ENCODE measurements at places on chromosomes 12 and 14.

DNA sequence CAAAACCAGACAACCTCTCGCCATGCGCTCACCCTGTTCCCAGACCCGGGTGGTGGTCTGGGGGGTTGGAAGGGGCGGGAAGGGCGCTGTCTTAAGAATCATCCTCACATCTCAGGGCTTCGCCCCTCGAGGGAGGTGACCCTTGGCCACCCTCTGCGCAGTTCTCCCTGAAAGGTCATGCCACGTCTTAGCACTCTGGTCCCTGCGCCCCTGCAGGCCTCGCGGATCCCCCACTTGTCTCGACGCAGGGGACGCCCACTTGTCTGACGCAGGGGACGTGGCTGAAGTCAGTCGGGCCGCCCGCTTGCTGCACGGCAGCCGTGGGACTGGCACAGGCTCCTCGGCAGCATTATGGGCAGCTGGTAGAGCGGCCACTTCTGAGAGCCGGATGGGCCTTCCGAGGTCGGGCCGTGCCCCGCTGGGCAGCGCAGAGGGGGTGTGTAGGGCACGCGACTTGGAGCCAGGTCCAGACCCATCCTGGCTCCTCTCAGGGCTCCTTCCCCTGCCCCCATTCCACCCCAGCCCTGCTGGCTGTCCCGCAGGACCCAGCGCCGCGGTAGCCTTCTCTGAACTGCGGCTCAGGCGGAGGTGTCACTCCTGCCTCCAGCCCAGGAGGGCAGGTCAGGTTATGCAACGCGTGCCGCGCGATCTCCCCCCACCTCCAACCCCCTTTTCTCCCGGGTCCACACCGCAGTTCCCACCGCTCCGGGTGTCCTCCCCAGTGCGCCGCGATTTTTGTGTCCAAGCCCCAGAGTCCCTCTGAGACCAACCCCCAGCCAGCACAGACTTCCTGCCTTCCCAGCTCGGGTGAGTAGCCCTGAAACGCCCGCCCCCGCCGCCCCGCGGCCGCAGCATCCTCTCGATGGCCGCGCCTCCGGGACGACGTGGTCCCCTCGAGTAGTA is 40.9 kb upstream of the CAPRIN2 start:
- peak; percentile 26 for DNase-seq

GRCh38 chr12:674272-674781 is 11.1 kb upstream of the NINJ2 start:
- DNase-seq = no peak

DNA sequence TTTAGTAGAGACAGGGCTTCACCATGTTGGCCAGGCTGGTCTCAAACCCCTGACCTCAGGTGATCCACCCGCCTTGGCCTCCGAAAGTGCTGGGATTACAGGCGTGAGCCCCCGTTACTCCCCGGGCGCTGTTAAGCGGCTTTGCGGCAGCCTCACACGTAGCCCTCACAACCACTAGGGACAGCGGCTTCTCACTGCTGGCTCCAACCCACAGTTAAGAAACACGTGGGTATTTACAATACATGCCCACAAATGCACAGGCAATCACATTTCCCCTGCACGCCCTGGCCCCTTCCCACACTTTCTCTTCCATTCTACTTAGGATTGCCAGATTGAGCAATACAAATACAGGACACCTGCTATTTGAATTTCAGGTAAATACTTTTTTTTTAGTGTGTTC is 37.0 kb upstream of the EIF5 start:
- DNase-seq = no peak

DNA sequence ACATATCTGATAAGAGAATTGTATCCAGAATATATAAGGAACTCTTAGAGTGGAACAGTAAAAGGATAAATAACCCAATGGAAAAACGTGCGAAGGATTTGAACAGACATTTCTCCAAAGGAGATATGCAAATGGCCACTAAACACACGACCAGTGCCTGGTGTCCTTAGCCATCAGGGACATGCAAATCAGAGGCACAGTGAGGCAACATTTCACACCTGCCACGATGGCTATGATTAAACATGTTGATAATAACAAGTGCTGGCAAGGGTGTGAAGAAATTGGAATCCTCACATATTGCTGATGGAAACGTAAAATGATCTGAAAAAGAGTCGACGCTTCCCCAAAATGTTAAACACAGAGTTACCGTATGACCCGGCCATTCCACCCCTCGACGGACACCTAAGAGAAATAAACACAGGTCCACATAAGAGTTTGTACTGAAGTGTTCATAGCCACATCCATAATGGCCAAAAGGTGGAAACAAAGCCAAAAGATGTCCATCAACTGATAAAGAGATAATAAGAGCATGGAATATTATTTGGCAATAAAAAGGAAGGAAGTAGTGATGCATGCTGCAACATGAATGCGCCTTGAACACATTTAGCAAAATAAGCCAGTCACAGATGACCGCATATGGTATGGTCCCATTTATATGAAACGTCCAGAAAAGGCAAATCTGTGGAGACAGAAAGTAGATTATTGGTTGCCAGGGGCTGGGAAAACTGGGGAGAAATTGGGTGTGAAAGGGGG is 6.3 kb upstream of the TMEM121 start:
- DNase-seq = no peak

DNA sequence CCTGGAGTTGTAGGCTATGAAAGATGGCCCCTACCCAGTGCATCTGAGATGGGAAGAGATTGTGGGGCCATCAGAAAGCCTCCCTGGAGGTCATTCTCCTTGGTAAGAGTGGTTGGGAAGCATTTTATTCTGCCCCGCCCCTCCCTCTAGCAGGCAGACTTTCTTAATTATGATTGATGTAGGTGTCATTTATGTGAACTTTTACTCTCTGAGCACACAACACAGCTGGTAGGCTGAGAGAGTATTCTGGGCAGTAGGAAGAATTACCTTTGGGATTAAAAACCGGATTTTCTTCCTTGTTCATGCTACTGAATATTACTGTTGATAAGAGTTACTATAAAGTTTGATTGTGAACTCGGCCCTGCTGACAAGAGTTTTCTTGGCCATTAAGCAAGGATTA is 266.8 kb downstream of the TTC6 start:
- DNase-seq = no peak

- DNase-seq = no peak
Measured at GRCh38 chr12:26666286-26666685, 166.7 kb downstream of the ITPR2 start.

GRCh38 chr12:57640175-57641042 is 7.4 kb upstream of the B4GALNT1 start:
- no peak for DNase-seq

DNA sequence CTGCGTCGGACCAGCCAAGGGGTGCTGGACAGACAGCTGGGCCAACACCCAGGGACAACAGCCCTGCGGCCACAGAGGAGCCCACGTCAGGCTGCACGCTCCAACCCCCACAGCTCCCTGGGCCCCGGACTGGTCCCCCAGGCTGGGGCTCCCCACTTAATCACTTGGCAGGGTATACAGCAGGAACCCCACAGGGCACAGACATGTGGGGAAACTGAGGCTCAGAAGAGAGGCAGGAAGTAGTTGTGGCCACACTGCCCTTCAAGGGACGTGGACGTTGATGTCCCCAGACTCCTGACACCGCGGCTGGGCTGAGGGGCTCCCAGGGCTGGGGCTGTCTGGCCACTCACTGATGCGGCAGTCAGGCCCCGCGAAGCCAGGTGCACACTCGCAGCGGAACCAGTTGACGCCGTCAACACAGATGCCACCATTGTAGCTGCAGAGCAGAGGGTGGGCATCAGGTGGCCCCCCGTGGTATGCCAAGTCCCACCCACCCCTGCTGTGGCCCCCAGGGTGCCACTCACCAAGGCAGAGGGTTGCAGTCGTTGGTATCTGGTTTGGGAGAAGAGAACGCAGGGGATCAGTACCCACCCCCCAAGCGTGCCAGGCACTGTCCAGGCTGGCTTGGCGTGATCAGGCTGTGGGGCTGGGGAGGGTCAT is 21.5 kb downstream of the JAG2 start:
- no peak for DNase-seq

DNA sequence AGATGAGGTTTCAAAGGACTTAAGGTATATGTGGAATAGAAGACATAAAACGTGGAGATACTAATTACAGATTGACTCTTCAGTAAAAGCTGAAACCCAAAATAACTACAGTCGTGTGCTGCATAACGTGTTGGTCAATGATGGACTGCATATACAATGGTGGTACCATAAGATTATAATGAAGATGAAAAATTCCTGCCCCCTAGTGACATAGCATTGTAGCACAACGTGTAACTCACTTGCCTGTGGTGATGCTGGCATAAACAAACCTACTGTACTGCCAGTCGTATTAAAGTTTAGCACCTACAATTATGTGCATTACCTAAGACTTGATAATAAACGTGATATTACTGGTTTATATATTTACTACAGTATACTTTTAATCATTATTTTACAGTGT is 150.3 kb downstream of the LRRK2 start:
- no peak for DNase-seq

GRCh38 chr14:94691660-94692034 is 78.3 kb downstream of the GSC start:
- DNase-seq = no peak

DNA sequence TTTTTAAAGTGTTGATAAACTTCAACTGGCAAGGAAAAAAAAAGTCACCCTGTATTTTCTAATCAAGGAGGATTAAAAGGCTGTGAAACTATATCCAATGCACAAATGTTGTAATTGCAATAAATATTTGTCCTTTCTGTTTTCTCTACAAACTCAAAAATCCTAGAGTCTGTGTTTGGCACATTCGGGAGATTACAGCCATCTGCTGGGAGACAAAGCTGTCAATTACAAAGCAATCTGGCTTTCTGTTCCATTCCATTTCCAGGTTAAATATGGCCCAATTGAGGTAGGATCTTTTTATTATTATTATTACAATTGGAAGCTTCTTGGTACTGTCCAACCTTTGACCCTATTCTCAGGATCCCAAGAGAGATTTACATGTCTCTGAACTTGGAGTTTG is 295.9 kb downstream of the DIO2 start:
- DNase-seq = no peak

- DNase-seq = no peak
Measured at GRCh38 chr12:117469883-117470483, 108.6 kb upstream of the NOS1 start.

DNA sequence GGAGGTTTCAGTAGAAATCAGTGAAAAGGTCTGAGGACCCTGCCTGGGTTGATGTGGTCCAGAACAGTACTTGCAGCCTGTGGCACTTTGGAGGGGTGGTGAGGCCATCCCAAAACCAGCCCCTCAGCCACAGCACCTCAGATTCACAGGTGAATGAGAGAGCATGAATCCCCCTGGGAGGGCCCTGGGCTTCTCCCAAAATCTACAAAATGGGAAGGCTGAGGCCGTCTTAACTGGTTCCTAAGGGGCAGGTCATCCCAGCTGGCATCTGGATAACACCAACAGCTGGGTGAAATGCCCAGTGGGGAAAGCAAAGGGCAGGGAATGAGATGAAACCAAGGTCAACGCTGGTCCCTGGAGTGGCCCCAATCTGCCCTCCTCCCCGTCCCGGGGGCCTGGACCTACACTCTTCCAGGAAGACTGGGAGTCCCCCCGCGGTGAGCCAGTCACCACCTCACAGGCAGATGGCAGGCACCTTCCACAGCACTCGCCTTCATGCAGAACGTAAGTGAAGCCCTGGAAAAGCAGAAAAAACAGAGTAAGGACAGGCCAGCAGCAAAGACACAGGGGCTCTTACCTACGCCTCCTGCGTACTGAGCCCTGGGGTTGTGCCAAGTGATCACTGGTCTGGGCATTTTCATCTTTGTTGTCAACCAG is 26.3 kb upstream of the ANO2 start:
- peak; percentile 12 for DNase-seq

- no peak for DNase-seq
Measured at GRCh38 chr14:102089621-102090343, 2.9 kb upstream of the HSP90AA1 start.

- DNase-seq = no peak
Measured at GRCh38 chr14:83556746-83557453, 1973.0 kb upstream of the FLRT2 start.

- DNase-seq = peak; percentile 35
Measured at GRCh38 chr12:75982979-75983660, 48.5 kb downstream of the PHLDA1 start.

DNA sequence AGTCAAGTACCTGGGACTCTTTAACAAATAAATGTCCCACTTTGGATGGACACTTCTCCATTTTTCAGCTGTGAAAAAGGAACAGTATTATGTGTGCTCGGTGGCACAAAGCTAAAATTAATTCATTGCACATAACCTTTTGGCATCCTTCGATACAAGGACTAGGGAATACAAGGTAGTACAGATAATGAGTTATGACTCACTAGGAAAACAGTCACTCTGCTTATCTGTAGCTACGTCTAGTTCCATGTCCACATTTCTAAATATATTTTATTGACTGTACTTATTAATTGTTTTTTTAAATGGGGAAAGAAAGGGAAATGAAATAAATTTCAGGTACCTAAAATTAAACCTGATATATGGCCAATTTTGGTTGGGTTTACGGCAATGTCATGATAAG is 35.2 kb upstream of the RIC8B start:
- DNase-seq = no peak

- no peak for DNase-seq
Measured at GRCh38 chr12:42756841-42757623, 167.5 kb upstream of the PRICKLE1 start.

DNA sequence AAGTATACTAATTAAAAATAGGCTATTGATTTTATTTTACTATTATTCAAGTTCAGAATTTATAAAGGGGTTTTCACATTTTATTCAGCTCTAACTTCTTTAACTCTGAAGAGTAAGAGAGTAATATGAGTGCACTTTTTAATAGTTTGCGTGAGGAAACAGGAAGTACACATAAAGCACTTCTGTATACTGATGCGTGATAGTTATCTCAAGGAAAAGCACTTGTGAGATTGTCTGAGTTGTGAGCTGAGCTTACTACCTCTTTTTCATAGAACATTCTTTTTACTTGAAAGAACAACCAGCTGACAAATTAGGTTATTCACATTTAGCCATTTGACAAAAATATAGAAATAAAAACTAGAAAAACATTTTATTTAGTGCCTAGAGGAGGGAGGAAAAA is 1.9 kb downstream of the RAD51AP1 start:
- no peak for DNase-seq

DNA sequence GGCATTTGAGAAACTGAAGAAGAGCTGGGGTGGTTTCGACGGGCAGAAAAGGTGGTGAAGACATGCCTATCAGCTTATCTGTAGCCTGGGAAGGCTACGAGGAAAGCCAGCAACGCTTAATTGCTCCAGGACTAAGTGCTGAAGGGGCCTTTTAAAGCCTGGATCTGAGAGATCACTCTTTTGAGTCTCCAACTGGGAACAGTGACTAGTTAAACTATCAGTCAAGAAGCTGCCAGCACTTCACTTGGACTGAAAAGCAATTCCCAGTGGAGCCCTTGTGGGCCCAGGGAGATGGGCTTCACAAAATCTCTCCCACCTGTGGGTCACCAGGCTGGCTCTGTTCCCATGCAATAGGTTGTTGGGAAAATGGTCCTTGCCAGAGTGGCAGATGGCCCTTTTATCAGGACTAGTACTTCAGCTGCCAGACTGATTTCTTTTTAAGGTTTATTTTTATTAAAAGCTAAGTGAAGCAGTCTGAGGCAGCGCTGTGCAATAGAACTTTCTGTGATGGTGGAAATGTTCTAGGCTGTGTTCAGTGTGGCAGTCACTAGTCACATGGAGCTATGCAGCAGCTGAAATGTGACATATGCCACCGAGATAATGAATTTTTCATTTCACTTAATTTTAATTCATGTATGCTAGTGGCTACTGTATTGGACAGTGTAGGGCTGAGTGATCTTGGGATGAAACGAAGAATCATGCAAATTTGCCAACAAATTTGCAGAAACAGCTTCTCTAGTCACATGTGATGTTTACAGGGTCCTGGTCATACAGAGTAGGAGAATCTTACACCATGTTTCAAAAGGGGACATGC is 276.8 kb downstream of the PCNX1 start:
- no peak for DNase-seq

- no peak for DNase-seq
Measured at GRCh38 chr12:8655421-8655820, 7.2 kb downstream of the MFAP5 start.

- DNase-seq = no peak
Measured at GRCh38 chr14:68840454-68840853, 47.6 kb upstream of the ZFP36L1 start.
